ENCODE measurements at places on chromosomes 2 and 18. TPM values are rescaled to one million over a fixed set of nuclear protein-coding genes. Genes with fewer than 3 reads are reported as not detected.

The RASGRP3 gene
- 19.8 TPM for total RNA-seq

The RFTN2 gene
- total RNA-seq, result 8.3 TPM

The PFN4 gene
- not detected for total RNA-seq

The KCTD1 gene
- 23.1 TPM for total RNA-seq

The GREB1 gene
- 32.6 TPM for total RNA-seq

The KCNIP3 gene
- 3.6 TPM for total RNA-seq

The CTAGE1 gene
- not detected for total RNA-seq

Measured in cardiac muscle cell (in vitro differentiated cells and primary cell).